Gastroesophageal sphincter (tissue), 4 donors: ENCODE measurements at places on chromosomes 5 and 9. TPM values are rescaled to one million over a fixed set of nuclear protein-coding genes. Genes with fewer than 3 reads are reported as not detected.

The VAV2 gene
- total RNA-seq = 7.7 TPM

The DPYSL3 gene
- 175 TPM for total RNA-seq

The ARID3C gene
- not detected for total RNA-seq

The LCN15 gene
- not detected for total RNA-seq

The BARHL1 gene
- total RNA-seq = not detected

The CRB2 gene
- total RNA-seq = not detected

The IFNB1 gene
- not detected for total RNA-seq

The HAVCR2 gene
- 15.2 TPM for total RNA-seq

The IFNA5 gene
- not detected for total RNA-seq

The EIF4E1B gene
- total RNA-seq = not detected

The SLC6A19 gene
- total RNA-seq = not detected

The MYMK gene
- not detected for total RNA-seq

The PGM5 gene
- total RNA-seq = 719 TPM

The NEURL1B gene
- total RNA-seq = 48.1 TPM

The CDC23 gene
- total RNA-seq = 22.3 TPM

The FAM221B gene
- total RNA-seq = not detected

The RANBP17 gene
- total RNA-seq = 7.7 TPM

The SLC27A6 gene
- 42.8 TPM for total RNA-seq

The HK3 gene
- 10.6 TPM for total RNA-seq

The FOXI1 gene
- not detected for total RNA-seq

The PITX1 gene
- total RNA-seq = 112 TPM

The TMC1 gene
- not detected for total RNA-seq

The MYOZ3 gene
- 0.62 TPM for total RNA-seq

The OCLN gene
- 2.7 TPM for total RNA-seq

The DBH gene
- total RNA-seq = not detected

The PLPP7 gene
- 21.1 TPM for total RNA-seq

The EQTN gene
- not detected for total RNA-seq

The SLC1A3 gene
- total RNA-seq = 18.0 TPM

The DMRT3 gene
- not detected for total RNA-seq

The FNIP1 gene
- 75.0 TPM for total RNA-seq

The ANKRD18B gene
- not detected for total RNA-seq

The GFI1B gene
- total RNA-seq = not detected

The SLC4A9 gene
- not detected for total RNA-seq
